Vagina (tissue), 2 donors: ENCODE measurements at places on chromosomes 12 and 14.

GRCh38 chr12:46783871-46784270 is 41.9 kb downstream of the SLC38A4 start:
- no peak for DNase-seq

GRCh38 chr14:57709909-57710308 is 156.0 kb downstream of the SLC35F4 start:
- DNase-seq: no peak

GRCh38 chr14:90109858-90110257 is 48.1 kb downstream of the KCNK13 start:
- no peak for DNase-seq

- DNase-seq: no peak
Observed at GRCh38 chr12:79140711-79141110, 276.1 kb downstream of the SYT1 start.

DNA sequence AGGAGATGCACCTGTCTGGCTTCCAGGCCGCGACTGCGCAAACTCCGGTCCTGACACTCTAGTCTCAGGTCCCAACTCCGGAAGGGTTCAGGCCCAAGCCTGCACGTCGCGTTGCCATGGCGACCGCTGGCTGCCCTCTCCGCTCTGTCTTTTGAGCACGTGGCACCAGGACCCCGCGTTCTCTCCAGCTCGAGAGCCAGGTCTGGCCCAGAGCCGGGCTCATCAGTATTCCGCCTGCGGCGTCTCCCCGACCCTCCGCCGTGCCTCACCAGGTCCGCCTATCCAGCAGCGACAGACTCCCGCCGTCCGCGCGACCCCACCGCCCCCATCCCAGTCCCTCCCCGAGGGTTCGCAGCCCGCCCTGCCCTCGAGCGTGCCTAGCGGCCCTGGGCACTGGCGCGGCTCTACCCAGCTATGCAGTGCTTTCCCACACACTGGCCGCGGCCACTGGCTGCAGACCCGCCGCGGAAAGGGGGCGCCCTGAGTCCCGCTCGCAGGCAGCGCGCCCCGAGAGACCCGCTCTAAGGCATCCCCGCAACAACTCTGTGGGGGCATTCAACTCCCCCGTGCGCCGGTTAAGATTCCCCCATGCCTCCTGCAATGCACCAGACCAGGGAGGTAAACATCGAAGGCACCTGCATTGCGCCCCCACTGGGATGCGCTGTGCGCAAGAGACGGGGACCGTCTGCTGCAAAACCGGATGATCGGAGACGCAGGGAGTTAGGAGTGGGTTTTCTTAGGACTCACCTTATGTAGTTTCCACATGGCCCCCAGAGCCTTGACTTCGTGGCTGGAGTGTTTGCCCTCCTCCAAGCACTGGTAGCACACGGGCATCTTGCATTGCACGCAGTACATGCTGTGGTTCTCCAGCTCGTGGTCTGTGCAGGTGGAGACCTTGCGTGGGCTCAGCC is 1.3 kb downstream of the TRIM9 start:
- no peak for DNase-seq

DNA sequence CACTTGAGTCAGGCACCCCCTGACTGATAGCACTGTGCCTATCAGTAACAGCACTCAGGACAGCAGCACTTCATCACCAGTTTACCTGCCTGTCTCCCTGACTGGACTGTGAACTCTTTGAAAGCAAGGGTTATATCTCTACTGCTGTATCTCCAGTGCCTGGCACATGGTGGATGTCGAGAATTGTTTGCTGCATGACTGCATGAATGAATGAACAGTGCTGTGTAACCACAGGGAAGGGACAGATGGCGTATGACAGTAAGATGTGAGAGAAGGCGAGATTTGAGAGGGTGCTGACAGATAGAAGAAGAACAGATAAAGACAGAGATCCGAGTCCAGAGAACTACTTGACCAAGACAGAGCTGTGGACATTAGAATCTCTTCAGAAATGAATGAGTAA is 29.7 kb downstream of the BRAP start:
- DNase-seq: no peak

DNA sequence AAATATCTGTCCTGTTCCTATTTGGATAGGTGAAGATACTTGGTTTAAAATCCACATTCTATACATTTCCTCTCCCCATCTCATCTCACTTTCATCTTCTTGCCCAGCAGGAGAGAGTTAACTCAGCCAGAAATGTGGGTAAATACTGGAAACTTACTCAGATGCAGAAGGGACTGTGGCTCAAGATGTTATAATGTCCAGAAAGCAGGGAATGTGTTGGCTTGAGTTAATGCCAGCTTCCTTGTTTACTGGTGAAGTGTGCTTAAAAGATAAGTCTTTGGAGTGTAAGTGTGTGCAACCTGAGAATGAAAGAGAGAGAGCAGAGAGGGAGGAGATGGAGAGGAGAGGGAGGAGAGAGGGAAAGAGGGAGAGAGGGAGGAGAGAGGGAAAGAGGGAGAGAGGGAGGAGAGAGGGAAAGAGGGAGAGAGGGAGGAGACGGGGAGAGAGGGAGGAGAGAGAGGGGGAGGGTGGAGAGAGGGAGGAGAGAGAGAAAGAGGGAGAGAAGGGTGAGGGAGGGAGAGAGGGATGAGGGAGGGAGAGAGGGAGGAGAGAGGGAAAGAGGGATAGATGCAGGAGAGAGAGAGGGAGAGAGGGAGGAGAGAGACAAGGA is 22.0 kb upstream of the SNRPF start:
- no peak for DNase-seq

DNA sequence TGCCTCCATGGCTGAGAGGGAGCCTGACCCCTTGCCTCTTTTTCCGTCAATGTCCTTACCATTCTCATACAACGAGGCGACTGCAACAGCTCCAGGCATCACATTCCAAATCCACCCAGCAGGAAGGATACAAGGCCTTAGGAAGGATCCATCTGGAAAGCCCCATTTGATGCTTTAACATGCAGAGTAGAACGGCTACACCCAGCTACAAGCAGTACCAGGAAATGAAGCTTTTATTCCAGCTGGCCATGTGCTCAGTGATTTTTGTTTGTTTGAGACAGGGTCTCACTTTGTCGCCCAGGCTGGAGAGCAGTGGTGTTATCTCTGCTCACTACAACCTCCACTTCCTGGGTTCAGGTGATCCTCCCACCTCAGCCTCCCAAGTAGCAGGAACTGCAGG is 124.8 kb downstream of the TMEM132D start:
- DNase-seq: no peak

- no peak for DNase-seq
Observed at GRCh38 chr12:94812345-94812744, 162.0 kb upstream of the TMCC3 start.

DNA sequence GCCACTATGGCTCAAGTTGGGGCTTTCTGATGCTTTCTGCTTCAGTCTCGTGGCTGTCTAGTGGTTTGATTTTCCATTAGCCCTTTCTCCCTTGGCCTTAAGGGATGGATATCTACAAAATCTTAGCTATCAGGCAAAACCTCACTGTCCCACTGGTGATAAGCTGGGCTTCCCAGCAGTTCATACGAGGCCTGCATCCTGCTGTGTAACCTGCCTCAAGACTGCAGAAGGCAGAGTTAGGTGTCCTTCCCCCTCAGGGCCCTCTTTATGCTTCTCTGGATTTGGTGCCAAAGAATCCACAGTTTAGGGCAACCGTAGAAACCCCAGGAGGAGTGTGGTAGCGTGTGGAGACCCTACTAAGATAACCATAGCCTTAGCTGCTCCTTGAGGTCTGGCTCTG is 38.9 kb downstream of the ETV6 start:
- no peak for DNase-seq

- DNase-seq: no peak
Observed at GRCh38 chr14:104118006-104118844, 20.2 kb upstream of the KIF26A start.

DNA sequence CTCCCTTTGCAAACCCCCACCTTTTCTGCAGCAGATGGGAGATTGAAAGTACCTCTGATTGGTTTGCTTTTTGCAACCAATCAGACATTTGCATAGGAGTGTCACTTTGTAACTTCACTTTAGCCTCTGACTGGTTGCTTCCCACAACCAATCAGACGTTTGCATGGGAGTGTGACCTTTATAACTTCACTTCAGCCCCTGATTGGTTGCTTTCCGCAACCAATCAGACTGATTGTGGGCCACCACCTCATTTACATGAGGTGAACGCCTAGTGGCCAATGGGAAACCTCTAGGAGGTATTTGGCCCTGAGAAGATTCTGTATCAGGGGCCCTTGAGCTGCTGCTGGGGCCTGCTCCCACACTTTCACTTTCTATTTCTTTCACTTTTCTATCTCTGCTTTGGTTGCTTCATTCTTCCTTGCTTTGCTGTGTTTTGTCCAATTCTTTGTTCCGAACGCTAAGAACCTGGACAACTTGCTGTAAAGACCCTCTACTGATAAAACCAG is 106.0 kb upstream of the PRICKLE1 start:
- no peak for DNase-seq

DNA sequence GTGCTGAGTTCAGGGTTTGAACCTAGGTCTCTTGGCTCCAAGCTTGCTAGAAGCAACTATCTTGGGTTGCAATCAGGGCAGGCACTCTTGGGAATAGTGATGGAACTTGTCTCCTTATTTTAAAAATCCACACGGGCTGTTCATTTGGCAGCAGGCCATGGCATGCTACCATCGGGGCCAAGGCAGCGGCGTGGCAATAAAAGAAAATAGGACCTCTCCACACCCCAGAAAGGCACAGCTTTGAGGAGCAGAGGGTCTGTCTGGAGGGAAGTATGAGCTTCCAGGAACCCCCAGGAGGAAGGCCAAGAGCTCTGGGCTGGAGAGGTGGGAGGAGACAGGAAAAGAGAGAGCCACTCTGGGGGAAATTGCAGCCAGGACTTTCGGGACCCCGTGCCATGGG is 15.3 kb downstream of the RPS6KL1 start:
- DNase-seq: no peak

DNA sequence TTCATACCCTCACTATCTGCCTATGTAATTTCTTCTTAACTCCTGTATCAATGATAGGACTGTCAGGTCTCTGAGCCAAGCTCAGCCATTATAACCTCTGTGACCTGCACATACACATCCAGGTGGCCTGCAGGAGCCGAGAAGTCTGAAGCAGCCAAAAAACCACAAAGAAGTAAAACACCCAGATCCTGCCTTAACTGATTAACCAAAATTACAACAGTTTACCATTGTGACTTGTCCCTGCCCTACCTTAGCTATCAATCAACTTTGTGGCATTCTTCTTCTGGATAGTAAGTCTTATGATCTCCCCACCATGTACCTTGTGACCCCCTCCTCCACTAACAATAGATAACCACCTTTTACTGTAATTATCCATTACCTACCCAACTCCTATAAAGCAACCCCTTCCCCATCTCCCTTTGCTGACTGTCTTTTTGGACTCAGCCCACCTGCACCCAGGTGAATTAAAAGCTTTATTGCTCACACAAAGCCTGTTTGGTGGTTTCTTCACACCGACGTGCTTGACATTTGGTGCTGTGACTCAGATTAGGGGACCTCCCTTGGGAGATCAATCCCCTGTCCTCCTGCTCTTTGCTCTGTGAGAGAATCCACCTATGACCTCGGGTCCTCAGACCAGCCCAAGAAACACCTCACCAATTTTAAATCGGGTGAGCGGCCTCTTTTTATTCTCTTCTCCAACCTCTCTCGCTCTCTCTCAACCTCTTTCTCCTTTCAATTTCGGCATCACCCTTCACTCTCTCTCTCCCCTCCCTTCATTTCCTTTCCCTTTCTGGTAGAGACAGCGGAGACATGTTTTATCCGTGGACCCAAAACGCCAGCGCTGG is 11.5 kb upstream of the LGMN start:
- DNase-seq: no peak

- no peak for DNase-seq
Observed at GRCh38 chr14:82075566-82075965, 541.9 kb upstream of the SEL1L start.

- no peak for DNase-seq
Observed at GRCh38 chr12:12439636-12440035, 82.8 kb downstream of the BORCS5 start.

- no peak for DNase-seq
Observed at GRCh38 chr12:41981013-41981412, 163.7 kb downstream of the GXYLT1 start.

- no peak for DNase-seq
Observed at GRCh38 chr12:117344716-117345115, 16.7 kb downstream of the NOS1 start.

DNA sequence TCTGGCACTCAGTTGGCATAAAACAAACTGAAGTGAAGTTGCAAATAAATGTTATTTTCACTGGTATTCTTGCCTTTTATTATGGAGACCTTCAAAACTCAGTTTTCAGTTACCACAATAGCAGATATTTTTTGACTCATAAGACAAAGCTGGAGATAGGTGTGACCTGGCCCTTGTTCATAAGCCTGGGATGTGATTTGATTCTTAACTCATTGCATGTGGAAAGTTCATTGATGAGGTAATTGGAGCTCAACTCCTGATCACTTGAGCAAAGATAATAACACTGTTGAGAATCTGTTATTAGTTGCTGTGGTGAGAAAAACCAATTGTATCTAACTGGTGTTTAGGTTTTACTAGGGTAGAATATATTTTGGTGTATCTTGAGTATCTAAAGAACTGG is 105.1 kb downstream of the AEBP2 start:
- DNase-seq: no peak

DNA sequence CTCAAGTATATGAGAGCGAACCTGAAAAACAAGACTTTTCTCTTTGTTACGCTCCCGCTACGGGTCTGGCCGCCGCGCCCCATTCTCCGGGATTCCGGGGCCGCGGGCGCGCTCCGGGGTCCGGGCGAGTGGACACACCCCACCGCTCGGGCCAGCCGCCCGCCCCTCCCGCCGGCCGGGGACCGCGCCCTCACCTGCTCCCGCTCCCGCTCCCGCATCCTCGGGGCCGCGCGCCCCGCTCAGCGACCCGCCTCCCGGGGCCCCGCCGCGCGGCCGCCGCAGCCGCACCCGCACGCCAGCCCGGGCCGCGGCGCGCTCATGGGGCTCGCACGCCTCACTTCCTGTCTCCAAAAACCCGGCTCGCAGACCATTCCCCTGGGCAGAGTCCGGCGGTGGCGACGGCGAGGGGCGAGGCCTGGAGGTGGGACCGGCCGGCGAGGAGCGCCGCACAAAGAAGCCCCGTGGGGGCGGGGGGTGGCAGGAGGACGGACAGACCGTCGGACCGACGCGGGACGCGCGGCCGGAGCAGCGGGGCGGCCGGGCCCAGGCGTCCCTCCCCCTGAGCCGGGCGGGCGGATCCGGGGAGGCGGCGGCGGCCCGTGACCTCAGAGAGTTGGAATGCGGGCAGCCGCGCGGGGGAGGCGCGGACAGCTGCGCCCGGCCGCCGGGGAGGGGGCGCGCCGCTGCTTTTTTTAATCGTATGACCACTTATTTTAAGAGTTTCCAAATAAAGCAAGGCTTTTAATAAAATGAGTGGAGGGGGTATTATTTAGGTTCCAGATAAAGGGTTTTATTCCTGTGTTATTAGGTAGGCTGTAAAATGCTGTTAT is at the start of gene PTPN21:
PTPN21 (minus strand) TSS at position 551 of the 830 bp plus-strand sequence. CDS start 4,590 bp downstream, outside the sequence.
- DNase-seq: no peak

DNA sequence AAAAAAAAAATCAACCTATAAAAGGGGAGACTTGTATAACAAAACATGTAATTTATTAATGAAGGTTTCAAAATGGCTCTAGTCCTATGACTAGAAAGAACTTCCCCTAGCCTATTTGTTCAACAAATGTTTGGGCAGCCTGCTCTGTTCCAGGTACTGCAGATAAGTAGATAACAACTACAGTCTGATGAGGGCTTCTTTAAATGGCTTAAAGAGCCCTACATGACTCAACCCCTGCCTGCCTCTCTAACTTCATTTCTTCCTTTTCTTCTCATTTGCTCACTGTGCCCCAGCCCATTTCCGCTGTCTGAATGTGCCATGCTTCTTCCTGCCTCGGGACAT is 21.5 kb downstream of the ALDH6A1 start:
- DNase-seq: no peak
